ENCODE measurements at places on chromosomes 6 and 20. TPM values are rescaled to one million over a fixed set of nuclear protein-coding genes. Genes with fewer than 3 reads are reported as not detected.

Gene COL9A3
- total RNA-seq: 8.3 TPM

GRCh38 chr6:169577236-169577635 lies 124.6 kb downstream of the WDR27 start:
- no peak for DNase-seq

Gene KCNQ5
- total RNA-seq: 0.20 TPM

DNA sequence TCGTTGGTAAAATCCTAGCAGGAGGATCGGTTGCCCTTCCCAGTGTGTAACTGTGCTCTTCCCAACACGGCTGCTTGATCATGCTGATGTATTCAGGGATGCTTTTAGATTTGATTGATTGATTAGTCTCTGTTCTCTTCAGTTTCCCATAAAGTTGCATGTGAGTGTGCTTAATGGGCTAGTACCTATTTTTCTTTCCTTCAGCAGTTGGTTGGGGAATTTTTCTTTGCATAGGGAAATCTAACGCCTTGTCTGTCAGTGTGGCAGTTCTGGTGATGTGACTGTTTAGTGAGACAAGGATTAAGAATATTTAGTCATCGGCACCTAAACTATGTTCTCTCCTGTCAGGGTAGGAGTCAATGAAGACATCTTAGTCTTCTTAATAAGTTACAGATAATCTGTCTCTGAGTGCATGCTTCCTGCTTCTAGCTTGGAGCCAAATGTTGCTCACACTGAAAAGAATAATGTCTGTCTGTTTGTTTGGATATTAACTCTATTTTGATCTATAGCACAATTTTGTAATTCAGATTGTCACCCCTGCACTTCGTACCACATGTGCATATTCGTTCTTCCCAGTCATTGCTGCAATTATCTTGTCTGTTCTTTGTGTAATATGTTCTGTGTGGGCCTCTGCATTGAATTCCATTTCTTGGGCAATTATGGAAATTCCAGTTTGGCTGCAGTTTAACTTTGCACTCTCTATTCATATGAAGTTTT lies 169.9 kb downstream of the EDN1 start:
- no peak for DNase-seq

GRCh38 chr6:85126485-85127167 lies 323.3 kb upstream of the NT5E start:
- DNase-seq: peak; percentile 46

GRCh38 chr20:62205618-62206387 lies 14.3 kb downstream of the HRH3 start:
- no peak for DNase-seq

Gene GPR6
- total RNA-seq: not detected

- no peak for DNase-seq
These were observed 12.9 kb upstream of the EZR start for GRCh38 chr6:158832026-158832425.

DNA sequence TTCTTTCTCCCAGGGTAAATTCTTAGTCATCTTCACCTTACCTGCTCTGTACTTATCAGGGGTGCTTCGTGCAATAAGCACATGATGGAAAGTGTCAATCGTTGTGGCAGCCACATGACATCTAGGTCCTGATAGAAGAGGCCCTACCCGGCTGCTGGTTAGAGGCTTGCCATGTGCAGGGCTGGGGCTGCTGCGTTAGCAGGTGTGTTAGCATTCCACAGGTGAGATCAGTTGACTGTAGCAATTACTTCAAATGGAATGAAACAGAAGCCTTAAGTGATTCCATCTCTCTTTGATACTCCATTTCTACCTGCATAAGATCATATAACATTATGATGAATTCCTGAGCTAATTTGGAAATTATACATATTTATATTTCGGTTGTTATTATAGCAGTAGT lies 127.0 kb downstream of the UST start:
- DNase-seq: no peak

GRCh38 chr6:78505178-78505577 lies 362.2 kb upstream of the IRAK1BP1 start:
- DNase-seq: no peak

Gene TAGAP
- not detected for total RNA-seq

Gene HS3ST5
- 0.09 TPM for total RNA-seq

Gene SYCP2
- total RNA-seq: 3.0 TPM

- no peak for DNase-seq
These were observed 46.9 kb upstream of the CD93 start for GRCh38 chr20:23132930-23133559.

DNA sequence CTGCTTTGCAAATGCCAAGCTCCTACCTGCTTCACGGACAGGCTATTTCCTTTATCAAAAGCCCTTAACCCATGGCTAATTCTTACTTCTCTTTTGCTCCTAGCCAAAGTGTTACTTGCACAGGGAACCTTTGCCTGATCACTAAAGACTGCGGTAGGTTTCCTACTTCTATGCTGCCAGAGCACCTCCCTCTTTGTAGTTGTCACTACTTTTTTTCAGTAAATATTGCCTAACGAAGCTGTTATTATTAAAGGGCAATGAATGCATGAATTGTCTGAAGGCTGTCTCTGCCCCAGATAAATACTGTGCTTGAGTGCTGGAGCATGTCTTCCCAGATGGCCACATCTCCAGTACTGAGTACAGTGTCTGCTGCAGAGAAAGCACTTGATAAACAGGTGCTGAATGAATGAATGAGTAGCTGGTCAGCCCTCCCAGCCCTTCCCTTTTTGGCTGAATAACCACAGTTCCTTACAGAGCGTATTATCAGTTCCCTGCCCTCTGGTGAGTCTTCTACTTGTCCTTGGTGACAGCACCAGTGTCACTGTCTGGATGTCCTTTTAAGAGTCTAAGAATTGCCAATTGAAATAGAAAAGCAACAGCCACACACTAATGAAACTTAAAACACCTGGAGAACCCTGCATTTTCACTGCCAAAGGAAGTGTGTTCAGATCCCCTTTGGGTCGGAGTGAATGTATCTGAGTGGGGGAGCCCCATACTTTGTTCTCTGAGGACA lies 73.6 kb upstream of the TRAF3IP2 start:
- no peak for DNase-seq

- no peak for DNase-seq
These were observed 126.7 kb downstream of the UNC5CL start for GRCh38 chr6:40912158-40912946.

Gene CALHM4
- total RNA-seq: not detected

DNA sequence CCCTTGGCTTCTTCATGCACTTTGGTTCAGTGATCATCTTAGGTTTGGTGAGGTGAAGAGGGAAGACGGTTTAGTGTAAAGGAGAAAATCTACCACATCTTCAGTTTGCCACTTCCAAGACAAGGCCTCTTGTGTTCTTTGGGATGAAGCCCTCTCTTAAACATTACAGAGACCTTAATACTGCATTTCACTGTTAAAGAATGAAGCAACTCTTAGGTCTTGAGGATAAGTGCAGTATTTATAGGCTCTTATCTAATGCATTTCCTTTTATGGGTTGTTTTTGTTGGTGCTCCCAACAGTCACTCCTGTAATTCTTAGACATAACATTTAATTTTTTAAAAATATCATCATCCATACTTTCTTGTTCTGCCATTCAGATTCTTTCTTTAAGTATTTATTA lies 139.9 kb upstream of the LAMP5 start:
- no peak for DNase-seq

DNA sequence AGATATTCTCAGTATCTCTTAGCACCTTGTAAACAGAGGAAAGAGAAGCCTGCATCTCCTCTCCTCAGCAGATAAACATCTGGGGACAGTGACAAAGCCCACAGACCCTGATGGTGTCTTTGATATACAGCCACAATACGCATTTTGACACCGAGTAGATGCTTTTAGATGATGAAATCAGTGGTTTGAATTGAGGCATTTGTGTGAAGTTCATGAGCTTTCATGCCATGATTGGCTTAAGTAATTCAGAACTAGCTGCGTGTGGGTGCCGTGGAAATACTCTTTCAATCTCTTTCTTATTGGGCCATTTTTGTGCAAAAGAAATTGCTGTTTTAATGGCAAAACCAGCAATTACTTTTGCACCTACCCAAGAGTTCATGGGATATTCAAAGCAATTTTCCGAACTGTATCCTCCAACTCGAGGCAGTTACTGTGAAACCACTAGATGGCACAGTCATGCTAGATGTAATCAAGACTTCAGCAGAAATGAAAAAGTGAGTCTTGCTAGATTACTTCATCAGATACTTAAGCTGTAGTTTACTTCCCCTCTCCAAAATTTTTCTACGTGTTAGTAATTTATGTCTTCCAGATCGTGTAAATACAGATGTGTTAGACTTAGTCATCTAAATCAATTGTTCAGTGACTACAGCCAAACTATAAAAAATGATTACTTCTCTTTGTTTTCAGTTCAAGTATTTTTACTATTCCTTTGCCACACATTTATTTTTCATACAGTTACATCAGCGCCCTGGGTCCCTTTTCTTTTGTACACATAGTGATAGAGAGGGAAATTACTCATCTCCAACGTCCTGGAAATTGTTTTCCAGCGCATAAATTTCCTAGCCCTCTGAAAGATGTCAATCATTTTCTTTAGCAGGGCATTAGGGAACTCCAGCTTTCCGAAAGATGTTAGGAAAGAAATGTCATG lies 49.4 kb downstream of the IYD start:
- no peak for DNase-seq

DNA sequence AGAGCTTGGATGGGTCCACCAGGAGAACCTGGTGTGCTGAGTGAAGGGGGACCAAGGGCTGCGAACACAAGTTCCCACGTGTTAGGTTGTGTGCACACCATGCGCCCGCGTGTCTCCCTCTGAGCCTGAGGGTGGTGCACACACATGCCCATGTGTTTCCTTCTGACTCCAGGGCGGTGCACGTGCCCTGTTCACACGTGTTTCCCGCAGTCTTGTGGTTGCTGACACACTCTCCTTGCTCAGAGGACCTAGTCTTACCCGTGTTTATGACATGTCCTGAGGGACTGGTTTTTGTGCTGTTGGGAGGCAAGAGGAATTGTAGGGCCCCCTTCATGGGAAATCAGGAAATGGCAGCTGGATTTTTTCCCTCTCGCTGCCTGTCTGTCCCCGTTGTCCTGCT lies 36.3 kb upstream of the PCMTD2 start:
- no peak for DNase-seq

DNA sequence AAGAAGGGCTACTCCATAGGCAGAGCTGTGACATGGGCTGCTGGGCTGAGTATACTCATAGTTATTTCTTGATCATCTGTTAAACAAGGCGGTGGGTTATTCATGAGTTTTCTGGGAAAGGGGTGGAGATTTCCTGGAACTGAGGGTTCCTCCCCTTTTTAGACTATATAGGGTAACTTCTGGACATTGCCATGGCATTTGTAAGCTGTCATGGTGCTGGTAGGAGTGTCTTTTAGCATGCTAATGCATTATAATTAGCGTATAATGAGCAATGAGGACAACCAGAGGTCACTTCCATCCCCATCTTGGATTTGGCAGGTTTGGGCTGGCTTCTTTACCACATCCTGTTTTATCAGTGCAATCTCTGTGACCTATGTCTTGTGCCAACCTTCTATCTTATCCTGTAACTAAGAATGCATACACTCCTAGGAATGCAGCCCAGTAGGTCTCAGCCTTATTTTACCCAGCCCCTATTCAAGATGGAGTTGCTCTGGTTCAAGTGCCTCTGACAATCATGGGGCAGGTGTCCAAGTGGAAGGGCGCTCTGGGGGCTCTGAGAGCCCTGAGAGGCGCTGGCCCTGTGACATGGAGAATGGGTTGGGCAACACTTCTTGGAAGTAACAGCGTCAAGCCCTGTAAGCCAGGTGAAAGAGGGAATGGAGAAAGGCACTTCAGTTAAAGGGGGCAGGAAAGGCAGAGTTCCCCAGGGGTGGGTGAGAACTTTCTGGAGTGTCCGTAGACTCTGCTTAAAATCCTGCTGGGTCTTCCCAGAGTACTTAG lies 354.2 kb upstream of the SULF2 start:
- DNase-seq: peak; percentile 79

DNA sequence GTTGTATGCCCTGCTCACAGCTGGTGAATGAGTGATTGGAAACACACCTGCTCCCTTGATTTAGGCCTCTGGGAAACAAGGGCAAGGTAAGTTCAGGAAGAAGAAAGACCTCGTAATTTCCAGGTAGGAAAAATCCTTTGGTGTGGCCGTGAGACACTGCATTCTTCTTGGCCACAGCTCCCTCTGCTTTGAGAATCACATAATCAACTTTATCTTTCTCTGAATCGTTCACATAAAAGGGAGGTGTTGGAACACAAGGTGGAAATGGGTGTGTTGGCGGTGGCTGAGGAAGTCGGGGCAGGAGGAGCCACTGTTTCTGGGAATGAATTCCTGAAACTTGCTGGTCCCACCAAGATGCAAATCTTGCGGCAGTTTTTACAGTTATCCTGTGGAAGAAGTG lies 25.9 kb downstream of the FAM209B start:
- no peak for DNase-seq

Gene KIF6
- total RNA-seq: not detected

Gene LAMA4
- total RNA-seq: 58.3 TPM

DNA sequence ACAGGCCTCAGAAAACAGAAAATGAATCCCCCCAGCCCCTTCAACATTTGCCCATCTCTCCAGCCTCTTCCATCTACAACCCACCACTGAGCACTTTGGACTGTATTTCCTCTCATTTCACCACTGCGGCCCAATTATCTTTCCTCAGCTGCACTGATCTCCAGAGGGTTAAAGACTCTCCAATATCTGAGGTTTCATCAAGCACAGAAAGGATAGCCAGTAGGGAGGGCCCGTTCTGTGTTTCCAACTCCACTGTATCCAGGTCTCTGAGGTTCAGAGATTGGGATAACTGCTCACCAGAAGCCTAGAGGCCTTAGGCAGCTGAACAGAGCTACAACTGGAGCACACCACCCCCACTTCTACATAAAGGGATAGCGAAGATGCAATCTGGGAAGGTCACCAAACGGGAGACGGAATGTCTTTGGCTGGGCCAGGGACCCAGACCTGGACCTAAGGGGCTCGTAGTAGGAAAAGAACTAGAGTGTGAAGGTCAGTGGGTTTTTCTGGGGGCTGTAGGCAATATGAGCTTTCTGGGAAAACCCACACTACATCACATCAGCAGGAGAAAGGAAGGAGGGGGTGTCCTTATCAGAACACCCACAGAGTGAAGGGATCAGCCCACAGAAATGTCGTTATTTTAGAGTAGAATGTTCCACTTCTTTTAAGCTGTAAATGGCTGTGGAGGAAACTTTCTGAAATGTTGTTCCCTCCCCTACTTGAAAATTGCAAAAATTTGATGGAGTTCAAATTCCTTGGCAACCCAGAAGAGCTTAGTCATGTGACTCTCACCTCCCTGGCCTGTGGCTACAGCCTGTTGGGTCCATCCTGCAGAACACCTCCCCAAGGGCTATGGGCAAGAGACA lies 7.3 kb downstream of the KCNK5 start:
- no peak for DNase-seq

Gene ECT2L
- total RNA-seq: not detected

Gene EIF2S2
- 129 TPM for total RNA-seq
